ENCODE measurements at places on chromosomes 3 and 15. TPM values are rescaled to one million over a fixed set of nuclear protein-coding genes. Genes with fewer than 3 reads are reported as not detected.

The OSBPL10 gene
- 38.9 TPM for total RNA-seq

DNA sequence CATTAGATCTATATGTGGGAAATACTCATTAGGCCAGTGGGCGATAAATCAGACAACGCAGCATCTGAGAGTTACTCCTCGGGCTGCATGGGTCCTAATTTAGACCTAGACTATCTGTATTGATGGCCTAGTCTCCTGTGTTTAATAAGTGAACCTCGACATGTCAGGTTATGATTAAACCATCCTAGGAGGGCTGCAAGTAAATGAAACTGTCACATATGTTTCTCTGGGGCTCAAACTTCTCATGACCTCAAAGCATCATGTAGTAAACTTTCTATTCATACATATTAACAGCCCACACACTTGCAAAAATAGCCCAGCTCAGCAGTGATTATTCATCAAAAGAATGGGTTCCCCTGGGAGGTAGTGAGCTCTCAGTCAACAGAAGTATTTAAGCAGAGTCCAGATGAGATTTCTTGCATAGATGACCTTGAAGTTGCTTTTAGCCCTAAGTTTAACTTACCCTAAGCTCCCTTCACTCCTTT lies 51.6 kb downstream of the RAB11A start:
- no peak for DNase-seq

- DNase-seq = no peak
These were observed 691.4 kb downstream of the ZBBX start for GRCh38 chr3:166688665-166689064.

DNA sequence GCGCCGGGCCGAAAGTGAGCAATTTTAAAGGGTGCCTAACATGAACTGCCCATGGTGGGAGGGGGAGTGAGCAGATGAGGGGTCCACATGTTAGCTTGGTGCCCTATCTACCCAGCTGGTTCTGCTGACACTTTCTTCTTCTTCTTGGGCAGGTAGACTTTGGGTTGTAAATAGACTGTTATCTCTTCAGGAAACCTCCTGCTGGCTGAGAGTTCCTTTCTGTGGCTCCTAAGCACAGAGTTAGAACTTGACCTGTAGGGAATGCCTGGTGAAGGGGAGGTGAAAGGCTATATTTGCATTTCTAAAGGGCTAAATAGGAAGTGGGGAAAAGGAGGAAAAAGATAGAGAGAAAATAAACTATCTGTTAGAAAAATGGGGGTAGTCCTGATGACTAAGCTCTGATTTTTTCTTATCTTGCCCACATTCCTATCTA lies 521.4 kb upstream of the TGFBR2 start:
- DNase-seq = no peak

The KLHL40 gene
- not detected for total RNA-seq

The ADAMTS7 gene
- 1.3 TPM for total RNA-seq

The LRRC58 gene
- 58.3 TPM for total RNA-seq

The C3orf49 gene
- total RNA-seq = not detected

The CCR2 gene
- not detected for total RNA-seq

GRCh38 chr3:72015463-72015862 lies 230.5 kb upstream of the PROK2 start:
- no peak for DNase-seq

The KNG1 gene
- total RNA-seq = not detected

The A4GNT gene
- total RNA-seq = not detected

- no peak for DNase-seq
These were observed 41.6 kb upstream of the ROPN1 start for GRCh38 chr3:124033360-124034015.

DNA sequence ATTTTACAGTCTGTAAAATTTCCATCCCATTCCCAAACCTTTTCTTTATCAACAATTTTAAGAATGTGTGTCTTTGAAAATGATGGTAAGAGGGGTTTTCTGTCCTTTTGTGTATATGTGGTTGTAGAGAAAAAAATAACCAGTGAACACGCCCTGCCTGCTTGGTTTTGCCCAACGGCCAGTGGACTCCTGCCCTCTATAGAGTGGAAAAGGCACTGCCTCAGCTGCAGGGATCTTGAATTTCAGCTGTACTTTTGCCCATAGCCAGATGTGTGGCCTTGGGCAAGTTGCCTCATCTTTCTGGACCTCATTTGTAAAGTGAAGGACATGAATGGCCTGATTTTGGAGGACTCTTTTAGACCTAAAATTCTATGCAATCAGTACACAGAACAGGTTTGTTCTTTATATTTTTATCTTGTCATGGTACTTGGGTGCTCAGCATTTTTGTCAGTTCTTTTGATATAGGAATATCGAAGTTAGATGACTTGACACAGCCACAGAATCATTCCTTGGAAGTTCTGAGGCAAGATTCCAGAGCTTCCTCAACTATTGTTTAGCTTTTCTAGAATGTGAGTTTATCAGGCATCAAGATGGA lies 81.0 kb downstream of the CLDN11 start:
- peak; percentile 75 for DNase-seq

The RGMA gene
- not detected for total RNA-seq

DNA sequence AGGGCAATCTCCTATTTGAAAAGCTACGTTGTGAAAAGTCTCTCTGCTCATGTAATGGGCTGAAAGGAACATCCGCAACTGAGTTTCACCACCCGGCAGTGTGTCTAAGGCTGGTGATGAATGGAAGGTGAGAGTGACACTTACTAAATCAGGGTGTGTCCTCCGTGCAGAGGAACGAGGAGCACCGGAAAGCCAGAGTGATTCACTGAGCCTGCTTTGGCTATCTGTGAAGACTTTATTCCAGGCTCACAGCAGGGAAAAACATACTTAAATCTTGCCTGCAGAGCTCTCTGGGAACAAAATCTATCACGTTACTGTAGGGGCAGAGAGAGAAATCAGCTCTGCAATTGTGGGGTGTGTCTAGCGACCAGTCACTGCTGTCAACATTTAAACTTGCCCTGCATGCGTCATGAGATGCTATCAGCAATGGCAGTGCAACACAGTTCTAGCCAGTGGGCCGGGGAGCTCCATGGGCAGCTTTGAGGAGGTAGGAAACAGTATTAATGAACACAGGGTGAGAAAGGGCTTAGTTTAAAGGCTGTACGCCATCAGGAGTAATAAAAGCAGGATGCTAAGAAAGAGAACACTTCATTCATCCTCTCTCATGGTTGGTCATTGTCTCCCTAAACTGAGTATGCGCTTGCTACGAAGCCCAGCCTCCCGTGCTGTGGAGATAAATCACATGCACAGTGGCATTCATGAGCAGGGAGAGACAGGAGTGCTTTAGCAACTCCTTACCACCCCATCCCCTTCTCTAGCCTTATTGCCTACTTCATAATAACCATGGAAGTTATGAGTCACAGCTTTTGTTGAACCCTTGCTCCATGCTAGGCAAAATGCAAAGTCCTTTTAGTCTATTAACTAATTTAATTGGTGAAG lies 542.7 kb upstream of the ADAMTS9 start:
- no peak for DNase-seq
